ENCODE measurements at places on chromosomes 12 and 14.

GRCh38 chr12:1619587-1619986 is 9.4 kb upstream of the WNT5B start:
- no peak for DNase-seq

GRCh38 chr14:103908580-103908979 is 19.7 kb upstream of the TDRD9 start:
- DNase-seq = no peak

GRCh38 chr12:46965880-46966279 is 113.5 kb upstream of the PCED1B start:
- DNase-seq = no peak

DNA sequence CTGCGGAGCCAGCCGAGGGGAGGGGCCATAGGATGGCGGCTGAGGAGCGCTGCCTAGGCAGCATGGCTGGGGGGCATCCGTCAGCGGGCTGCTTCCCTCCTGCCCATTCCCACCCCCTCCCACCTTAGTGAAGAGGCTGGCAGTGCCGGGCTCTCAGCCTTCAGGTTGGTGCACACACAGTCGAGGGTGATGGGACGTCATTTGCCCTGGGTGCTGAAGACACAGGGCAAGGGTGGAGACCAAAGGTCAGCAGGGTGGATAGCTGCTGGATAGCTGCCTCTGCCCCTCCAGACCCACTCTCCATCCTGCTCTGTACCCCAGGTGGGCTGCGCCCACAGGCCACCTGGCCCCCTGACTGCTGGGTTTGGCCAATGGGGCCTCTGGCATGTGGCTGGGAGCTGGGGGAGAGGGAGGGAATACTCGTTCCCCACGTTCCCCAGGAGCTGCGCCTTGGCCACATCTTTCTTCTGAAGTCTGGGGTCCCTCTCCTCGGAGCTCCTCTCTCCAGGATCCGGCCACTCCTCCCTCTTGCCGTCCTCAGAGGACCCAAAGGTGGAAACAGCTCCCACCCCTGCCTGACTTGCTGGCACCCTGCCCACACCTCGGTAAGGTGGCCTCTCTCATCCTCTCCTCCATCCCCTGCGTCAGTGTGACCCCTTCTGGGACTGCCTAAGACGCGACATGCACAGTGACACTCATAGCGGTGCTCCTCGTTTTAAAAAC is 11.2 kb upstream of the CDC42BPB start:
- DNase-seq = no peak

GRCh38 chr12:79375050-79375449 is 315.7 kb downstream of the PAWR start:
- DNase-seq = no peak

GRCh38 chr12:104079024-104079423 is 14.7 kb downstream of the HCFC2 start:
- no peak for DNase-seq

DNA sequence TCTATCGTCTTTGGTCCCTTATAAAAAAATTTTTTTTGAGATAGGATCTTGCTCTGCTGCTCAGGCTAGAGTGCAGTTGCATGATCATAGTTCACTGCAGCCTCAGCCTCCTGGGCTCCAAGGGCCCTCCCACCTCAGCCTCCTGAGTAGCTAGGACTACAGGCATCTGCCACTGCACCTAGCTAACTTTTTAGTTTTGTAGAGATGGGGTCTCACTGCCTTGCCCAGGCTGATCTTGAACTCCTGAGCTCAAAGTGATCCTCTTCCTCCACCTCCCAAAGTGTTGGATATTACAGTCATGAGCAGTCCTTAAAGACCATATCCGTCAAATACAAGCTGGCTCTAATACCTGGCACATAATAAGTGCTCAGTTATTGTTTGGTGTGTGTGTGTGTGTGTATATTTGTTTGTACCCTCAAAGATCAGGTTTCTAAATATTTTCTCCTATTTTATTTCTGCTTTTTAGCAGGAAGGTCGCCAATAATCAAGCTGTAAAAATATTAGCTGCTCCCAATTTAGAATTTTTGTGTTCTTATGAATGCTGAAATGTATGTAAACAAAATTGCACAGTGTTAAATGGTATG is 30.5 kb downstream of the SRGAP1 start:
- no peak for DNase-seq

DNA sequence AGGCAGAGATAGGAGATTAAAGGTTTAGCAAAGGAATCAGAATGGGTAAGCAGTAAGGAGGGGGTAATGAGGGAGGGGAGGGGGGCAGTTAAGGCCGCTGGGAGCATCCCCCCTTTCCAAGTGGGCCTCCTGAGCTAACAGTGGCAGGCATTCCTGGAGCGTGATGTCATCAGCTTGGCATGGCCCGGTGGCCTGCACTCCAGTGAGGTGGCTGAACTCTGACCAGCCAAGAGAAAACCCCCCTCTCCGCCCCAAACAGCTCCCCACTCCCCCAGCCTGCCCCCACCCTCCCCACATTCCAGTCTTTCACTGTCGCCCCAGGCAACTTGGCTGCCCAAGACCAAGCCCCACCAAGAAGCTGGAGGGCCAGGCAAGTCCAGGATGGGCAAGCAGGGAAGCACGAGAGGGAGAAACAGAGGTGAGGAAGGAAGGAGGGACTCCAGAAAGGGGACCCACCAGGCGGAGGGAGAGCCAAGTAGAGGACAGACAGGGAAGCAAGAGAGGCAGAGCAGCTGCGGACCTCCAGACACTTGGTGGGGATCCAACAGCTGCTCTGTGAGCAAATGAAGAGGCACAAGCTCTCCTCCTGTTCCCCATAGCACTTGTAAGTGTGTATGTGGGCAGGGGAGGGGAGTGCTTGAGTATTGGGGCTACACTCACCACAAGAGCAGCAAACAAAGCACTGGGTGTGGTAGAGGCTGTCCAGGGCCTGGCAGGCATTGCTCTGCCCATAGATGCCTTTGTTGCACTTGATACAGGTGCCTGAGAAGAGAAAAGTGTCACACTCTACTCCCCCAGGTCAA is 4.5 kb downstream of the AJUBA start:
- no peak for DNase-seq

DNA sequence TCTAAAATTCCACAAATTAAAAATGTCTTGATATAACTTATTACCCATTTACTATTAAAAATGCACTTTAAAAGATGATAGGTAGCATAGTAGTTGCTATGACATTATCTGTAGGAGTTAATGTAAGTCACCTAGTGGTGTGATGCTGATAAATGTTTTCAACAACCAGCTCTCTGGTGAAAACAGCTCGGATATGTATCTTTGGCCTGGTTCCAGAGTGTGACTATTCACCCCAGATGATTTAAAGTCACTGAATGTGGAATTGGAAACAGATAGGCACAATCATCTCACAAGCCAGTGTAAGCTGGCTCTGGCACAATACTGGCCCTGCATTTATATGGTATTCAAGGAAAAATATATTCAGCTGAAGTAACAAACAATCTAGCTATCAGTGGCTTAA is 9.2 kb upstream of the CCDC196 start:
- DNase-seq = no peak

DNA sequence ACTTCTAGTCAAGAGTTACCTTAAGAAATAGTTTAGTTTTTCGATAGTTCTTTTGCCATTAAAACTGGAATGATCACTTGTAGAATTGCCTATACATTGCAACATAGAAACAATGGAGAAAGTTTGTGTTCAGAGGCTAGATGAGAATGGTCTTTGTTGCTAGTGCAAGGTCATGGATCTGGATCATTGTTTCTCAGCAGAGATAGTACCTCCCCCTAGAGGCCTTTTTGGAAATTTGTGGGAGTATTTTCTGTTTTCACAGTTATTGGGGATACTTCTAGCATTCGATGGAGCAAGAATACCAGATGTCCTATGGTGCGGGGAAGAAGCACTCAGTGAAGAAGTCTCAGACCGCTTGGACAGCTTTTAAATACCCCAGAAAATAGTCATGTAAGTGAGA is 138.8 kb upstream of the HMGA2 start:
- DNase-seq = no peak

DNA sequence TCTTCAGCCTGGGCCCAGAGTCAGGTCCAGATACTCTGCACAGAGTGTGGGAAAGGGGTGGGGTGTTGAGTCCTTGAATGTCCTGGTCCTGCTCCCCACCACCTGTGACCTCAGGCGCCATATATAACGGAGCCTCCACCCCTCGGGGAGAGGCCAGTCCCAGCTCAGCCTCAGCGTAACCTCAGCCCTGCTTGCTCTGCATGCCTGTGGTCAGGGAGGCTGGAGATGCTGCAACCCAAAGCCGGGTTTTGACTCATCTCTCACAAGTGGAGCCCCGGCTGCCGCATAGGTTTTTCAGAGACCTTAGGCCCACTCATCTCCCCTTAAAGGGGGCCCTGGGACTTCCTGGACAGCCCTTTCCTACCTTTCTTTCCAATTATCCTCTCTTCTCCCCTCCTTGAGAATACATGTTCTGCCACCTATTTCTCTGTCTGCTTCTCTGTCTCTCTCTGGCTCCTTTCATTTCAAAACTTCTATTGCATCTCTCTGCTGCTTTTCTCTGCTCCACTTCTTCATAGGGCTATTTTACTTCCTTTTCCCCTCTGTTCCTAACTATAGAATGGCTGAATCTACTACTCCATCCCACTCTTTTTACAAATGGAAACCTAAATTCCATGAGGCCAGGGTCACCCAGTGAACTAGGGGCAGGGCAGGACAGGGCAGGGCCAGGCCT is 1.2 kb downstream of the ITGB7 start:
- DNase-seq = no peak

GRCh38 chr12:19893514-19893913 is 454.2 kb downstream of the AEBP2 start:
- no peak for DNase-seq

DNA sequence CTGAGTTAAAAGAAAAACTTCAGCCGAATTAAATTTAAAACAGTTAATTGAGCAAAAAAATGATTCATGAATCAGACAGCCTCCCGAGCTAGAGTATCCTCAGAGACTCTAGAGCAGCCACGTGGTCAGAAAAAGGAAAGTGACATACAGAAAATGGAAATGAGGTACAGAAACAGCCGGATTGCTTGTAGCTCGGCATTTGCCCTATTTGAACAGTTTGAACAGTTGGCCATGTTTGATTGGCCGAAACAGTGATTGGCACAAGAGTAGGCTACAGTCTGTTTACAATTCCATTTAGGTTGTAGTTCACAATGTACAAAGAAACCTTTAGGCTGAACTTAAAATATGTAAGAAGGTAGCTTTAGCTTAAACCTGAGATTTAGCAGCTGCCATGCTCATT is 12.9 kb upstream of the OXA1L start:
- DNase-seq = no peak

DNA sequence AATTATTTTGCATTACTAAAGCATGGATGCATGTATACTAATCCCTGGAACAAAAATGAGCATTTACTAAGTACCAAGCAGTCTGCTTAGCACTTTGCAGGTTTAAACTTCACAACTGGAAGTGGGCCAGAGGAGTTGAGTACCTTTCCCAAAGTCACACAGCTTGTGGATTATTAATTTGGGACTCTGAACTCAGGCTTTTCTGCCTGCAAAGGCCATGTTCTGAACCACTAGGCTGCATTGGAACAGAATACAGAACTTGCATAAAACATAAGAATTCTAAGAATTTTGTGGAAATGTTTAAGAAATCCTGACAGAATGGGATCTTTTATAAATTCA is 132.9 kb upstream of the AMIGO2 start:
- no peak for DNase-seq

Measured in stimulated activated CD4-positive, alpha-beta T cell treated with anti-CD3 and anti-CD28 coated beads, TNF-alpha, amount 100 ng/mL, for 1 hour (primary cell).